ENCODE measurements at places on chromosomes 6 and 20.
A peak's percentile ranks its signal among the peaks of the same experiment; 100 is the strongest.

GRCh38 chr6:144449911-144450597 lies 164.9 kb downstream of the UTRN start:
- DNase-seq, result no peak

DNA sequence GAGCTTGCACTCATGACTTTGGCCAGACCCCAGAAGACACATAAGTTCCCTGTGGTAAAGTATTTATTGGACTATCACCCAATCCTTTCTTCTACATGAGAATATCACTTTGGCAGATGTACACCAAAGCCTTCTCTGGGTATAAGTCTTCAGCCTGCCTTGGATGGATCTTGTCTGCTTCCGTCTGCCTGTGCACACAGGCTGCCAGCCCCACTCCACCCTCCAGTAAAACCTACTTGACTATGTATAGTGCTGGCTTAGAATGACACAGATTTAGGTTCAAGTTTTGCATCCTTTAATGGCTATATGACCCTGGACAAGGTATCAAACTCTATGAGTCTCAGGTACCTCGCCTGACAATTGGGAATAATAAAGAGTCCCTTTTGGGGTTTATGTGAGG lies 63.4 kb downstream of the BACH2 start:
- peak; percentile 25 for DNase-seq

DNA sequence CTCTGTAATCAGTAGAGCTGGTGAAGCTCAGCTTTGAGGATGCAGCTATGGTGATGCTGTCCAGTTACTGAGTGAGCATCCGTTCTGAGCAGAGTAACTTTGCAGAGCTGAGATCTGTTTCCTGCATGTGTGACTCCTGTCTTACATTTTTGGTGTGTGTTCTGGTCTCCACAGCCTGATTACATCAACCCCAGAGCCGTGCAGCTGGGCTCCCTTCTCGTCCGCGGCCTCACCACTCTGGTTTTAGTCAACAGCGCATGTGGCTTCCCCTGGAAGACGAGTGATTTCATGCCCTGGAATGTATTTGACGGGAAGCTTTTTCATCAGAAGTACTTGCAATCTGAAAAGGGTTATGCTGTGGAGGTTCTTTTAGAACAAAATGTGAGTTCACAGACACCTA lies 81.6 kb downstream of the FAM120B start:
- no peak for DNase-seq

GRCh38 chr6:46367354-46368168 lies 123.7 kb downstream of the RCAN2 start:
- no peak for DNase-seq
